ENCODE measurements at places on chromosomes 5 and 9. TPM values are rescaled to one million over a fixed set of nuclear protein-coding genes. Genes with fewer than 3 reads are reported as not detected.

Gene NDUFAF2
- 34.1 TPM for total RNA-seq

Gene PCDHB9
- 0.91 TPM for total RNA-seq

Gene DMGDH
- 7.2 TPM for total RNA-seq

Gene DBH
- total RNA-seq: not detected

Gene C1QTNF3
- total RNA-seq: 2.9 TPM

Gene HMCN2
- total RNA-seq: 0.11 TPM

Gene FOXI1
- not detected for total RNA-seq

Gene IGIP
- 17.0 TPM for total RNA-seq

Gene GRIN1
- not detected for total RNA-seq

Gene OBP2B
- total RNA-seq: not detected

Gene FGF1
- total RNA-seq: 124 TPM

Gene HSD17B4
- total RNA-seq: 144 TPM
